Bone marrow (tissue), 2 donors: ENCODE measurements at places on chromosomes 5 and 9.

DNA sequence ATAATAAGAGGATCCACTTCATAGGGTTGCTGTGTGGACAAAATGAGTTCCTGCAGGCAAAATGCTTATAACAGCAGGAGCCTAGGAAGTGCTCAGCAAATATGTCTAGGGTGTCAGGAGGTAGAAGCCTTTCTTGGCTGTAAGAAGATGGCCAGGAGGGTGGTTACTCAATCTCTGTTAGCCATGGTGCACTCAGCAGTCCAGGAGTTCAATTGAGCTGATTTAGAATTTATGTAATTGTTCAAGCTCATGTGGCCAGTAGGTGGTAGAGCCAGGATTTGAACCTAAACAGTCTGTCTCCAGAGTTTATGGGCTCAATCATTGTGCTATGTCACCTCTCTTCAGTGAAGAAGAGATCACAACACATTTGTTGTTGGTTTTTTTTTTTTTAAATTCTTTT lies 381.2 kb downstream of the KIF4B start:
- no peak for DNase-seq

- no peak for DNase-seq
Measured at GRCh38 chr9:126844085-126844484, 16.4 kb upstream of the ZBTB34 start.

DNA sequence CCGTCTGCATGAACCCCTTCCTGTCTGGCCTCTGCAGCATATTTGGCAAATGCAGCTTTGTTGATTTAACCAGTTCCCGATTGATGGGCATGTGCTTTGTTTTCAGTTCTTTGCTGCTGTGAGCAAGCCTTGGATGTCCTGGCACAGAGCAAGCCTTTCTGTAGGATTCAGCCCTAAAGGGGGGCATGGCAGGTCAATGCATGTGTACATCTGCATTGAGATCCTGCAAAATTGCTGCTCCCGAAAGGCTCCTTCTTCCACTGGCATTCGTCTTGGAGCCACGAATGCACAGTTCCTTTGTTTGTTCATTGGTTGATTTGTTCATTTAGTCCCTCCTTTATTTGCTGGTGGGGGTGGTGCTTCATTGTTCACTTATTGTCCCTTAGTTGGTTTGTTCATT lies 34.8 kb downstream of the COL5A1 start:
- DNase-seq: no peak

DNA sequence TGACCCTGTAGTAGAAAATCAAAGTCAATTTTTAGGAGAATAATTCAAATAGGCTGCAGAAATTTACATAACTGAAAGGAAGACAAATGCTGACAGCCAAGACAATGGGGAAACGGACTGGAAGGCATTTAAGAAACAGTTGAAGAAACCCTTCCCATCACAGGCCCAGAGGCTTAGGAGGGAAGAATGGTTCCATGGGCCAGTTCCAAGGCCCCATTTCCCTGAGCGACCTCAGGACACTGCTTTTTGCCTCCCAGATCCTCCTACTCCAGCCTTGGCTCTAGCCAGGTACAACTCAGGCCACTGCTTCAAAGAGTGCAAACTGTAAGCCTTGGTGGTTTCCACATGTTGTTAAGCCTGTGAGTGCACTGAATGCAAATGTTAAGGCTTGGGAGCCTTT lies 184.1 kb upstream of the SGCD start:
- no peak for DNase-seq

DNA sequence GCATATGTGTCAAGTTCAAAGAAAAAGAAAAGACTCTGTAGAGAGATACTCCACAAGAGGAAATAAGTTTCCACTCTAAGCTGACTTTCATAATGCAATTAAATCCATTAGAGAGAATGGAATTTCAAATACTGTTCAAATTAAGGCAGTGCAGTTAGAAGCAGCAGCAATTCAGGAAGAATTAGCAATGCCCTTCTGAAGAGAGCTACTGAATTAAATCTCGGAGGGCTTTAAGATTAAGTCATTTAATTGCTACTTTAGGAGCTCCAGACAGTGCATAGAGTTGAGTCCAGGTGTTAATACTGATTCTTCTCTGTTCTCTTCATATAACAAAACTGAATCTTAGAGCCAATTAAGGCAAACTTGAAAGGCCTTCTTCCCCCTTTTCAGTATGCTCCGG lies 8.5 kb downstream of the CDH12 start:
- DNase-seq: no peak

- DNase-seq: no peak
Measured at GRCh38 chr9:134868751-134869553, 11.7 kb upstream of the FCN2 start.
